Cortex of kidney (tissue), 1 donor: ENCODE measurements at places on chromosomes 7 and 10.

GRCh38 chr10:127275272-127275671 is 78.9 kb upstream of the INSYN2A start:
- DNase-seq, result no peak

DNA sequence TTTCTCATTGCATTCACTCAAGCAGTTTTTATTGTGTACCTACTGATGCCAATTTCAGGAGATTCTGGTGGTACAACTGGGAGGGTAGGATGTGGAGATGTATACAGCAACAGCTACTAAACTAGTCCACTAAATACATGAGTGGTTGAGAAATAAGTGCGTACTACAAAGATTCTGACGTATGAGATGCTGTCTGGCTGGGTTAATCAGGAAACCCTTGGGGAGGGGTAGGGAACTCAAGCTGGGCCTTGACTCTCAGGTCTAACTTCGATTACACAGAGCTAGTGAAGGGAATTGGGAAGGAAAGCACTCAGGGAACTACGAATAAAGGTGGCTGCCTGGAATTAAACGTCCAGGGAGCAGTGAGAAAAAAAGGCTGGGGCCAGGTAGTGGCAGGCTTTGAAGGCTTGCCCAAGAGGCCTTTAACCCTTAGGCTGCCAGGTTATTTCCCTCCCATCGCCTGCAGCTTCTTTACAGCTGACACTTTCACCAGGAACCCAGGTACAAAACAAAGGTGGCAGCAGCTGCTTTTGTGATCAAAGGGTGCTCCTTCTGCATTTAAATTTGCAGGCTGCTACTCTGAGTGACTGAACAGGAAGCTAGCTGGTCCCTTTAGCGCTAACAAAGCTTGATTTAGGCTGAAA is 3.2 kb downstream of the MMS19 start:
- no peak for DNase-seq

- no peak for DNase-seq
Observed at GRCh38 chr10:100238429-100238828, 9.0 kb upstream of the CHUK start.

GRCh38 chr10:110067960-110068770 is 60.4 kb downstream of the ADD3 start:
- DNase-seq, result no peak

GRCh38 chr10:43968076-43968475 is 319.4 kb upstream of the ZNF32 start:
- DNase-seq, result no peak

GRCh38 chr7:12199363-12199762 is 11.7 kb upstream of the TMEM106B start:
- DNase-seq, result no peak

DNA sequence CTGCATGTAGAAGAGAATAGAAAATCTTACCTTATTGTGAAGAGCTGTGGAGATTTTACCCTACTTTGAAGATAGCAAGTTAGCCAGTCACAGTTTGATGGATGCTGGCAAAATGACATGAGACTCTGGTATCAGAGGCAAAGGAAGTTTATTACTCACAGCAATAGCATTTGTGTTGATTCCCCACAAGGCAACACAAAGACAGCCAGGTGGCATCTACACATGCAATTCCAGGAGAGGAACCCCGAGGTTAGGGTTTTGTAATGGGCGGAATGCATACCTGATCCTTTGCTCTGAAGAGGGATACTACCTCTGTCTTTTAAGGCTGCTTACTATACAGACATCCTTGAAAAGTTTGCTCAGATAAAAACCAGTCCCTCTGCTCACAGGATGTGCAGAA is 59.5 kb downstream of the AHR start:
- DNase-seq, result no peak

DNA sequence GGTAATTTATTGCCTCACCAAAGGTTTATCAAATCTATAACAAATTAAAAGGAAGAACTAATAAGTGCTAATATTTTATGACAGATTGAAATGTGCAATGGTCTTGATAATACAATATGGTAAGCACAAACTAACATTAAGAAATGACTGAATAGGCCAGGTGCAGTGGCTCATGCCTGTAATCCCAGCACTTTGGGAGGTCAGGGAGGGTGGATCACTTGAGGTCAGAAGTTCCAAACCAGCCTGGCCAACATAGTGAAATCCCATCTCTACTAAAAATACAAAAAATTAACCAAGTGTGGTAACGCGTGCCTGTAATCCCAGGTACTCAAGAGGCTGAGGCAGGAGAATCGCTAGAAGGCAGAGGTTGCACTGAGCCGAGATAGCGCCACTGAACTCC is 3.5 kb downstream of the MTPAP start:
- no peak for DNase-seq
